Renal pelvis (tissue), 12 donors: ENCODE measurements at places on chromosomes 5 and 9.
A peak's percentile ranks its signal among the peaks of the same experiment; 100 is the strongest.

- no peak for DNase-seq
These were observed 17.0 kb downstream of the ERAP2 start for GRCh38 chr5:96893342-96893741.

DNA sequence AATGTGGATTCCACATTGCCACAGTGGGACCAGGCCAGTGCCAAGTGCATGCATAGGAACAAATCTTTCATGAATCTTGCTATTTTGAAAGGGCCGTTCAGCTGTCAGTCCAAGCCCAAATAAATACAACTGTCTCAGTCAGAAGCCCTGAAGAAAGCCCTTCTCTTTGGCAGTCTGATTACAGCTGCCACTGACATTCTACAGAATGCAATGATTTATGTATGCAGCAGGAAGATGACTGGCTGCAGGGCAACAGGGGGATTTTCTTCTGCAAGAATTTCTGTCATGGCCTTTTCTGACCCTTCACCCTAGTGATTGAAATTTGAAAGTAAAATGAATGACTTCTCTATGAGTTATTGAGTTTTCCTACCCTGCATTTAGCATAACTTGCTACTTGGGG, 86.7 kb upstream of the FER start:
- DNase-seq: no peak

- no peak for DNase-seq
These were observed 121.0 kb upstream of the NR3C1 start for GRCh38 chr5:143524338-143524945.

DNA sequence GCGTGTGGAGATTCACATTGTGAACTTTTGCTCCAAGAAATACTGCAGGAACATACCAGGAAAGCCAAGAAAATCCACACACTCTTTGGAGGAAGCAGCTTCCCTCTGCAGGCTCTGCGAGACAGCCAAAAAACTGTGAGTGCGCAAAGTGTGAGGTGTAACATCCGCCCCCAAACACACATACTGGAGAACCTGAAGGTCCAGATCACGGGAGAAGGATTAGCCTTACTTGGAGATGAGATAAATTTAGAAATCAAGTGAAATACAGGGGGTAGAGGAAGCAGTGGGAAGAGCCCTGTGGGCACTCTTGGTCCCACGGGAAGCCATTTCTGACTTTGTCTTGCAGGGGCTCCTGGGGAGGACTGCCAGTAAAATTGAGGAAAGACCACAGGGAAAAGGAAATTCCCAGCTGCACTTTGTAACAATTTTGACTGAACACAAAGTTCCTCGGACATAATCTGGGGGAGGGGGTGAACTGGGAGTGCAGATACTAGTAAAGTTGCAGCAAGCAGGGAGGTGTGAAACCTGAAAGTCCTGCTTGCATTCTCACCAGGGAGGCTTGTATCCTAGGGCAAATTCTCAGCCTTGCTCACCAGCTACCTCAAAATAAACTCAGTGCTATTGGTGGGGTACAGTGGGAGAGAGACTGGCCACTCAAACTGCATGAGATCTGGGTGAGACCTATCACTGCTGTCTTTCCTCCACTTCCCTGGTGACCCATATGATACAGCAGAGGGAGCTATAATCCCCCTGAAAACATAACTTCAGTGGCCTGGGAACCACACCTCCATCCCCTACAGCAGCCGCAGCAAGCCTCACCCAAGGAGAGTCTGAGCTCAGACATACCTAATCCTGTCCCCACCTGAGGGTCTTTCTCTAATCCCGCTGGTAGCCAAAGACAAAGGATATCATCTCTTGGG, 109.1 kb downstream of the ALDH1A1 start:
- DNase-seq: no peak

DNA sequence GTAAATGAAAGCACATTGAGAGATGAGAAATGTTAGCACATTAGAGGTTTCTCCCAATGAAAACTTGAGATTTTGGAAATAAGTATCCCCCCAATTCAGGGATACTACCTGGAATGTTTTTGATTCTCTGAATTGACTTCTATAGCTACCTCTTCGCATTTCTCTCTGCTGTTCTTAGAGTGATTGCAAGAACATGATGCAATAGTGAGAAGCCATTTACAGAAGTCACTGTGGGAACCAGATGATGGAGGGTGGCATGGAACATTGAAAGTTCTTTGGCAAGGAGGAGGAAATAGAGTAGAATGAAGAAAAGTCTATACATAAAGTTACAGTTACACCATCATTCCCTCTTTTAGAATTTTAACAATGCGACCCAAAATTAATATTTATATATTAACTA, 9.2 kb downstream of the NPR3 start:
- no peak for DNase-seq

GRCh38 chr5:8288897-8289516, 420.1 kb downstream of the MTRR start:
- DNase-seq: no peak

DNA sequence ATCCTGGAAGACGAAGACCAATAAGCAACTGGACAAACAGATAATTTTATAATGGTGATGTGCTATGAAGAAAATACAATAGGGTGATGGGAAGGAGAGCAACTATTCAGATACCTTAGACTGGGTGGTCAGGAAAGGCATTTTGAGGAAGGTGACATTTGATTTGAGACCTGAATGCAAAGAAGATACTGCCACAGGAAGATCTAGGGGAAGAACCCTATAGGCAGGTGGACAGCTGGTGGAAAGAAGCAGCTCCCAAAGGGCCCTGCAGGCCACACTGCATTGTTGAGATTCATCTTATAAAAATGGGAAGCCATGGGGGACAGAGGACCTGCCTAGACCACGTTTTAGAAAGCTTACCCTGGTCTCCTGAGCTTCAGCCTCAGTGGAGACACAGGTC, 19.7 kb upstream of the CTNNA1 start:
- DNase-seq: no peak

DNA sequence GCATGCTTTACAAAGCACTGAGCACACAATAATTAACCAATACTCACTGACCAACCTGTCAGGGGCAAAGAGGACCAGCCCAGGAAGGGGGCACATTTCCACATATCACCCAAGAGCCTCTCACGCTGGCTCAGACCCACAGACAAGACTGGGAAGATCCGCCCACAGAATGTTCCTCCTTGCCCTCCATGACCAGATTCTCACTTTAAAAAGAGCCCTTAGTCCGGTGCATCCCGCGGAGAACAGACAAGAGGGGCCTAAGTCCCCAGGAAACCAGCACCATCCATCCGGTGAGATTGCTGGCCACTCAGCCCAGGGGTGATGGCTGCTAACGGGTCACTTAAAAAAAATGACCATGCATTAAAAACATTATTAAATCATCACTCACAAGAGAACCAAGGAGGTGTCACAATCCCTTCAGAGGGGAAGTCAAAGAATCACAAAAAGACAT, 32.9 kb downstream of the SEMA4D start:
- no peak for DNase-seq

GRCh38 chr5:132293066-132293991, 865 bp upstream of the SLC22A4 start:
- DNase-seq: peak; percentile 90

- DNase-seq: no peak
These were observed 3.5 kb downstream of the IRF1 start for GRCh38 chr5:132487095-132487428.

GRCh38 chr9:133683586-133684120, 47.5 kb downstream of the DBH start:
- no peak for DNase-seq

DNA sequence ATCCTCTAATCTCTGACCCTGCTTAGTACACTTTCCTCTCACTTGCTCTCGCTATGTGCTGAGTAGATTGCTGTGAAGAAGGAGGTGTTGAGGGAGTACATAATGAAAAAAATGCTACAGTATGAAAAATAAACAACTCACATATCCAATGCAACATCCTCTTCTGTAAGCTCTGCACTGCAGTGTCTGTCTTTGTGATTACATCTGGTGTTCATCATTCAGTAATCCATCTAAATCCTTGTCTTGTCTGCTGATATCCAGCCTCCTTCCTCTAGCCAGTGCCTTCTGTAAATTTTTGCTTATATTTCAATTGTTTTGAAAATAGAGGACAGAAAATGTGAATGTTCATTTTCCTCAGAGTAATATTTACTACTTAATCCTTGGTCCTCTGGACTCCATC, 57.4 kb upstream of the CDH12 start:
- no peak for DNase-seq

DNA sequence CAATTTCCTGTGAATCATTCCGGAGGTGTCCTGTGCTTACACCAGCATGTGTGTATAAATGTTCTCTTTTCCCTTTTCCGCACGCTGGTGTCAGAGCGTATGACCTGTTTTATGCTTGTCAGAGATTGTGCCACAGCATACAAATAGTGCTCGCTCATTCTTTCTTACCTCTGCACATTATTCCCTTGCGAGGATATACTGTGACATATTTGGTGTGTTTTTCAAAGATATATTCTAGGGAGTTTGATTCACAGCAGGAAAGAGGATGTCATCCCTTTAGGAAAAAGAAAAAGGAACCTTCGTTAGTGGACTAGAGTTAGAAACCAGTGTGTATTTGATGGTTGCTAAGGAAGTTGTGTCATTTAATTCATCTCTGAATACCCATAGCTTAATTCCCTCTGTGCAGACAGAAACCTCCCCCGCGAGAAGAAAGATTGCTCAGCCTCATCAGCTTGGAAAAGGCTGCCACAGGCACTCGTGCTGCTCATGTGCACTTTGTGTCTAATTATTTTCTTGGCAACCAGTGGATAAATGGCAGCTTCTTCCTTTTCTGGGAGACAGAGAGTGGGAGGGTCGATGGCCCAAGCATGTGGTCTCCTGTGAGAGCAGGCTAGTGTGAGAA, 14.7 kb upstream of the CCIN start:
- DNase-seq: peak; percentile 87

DNA sequence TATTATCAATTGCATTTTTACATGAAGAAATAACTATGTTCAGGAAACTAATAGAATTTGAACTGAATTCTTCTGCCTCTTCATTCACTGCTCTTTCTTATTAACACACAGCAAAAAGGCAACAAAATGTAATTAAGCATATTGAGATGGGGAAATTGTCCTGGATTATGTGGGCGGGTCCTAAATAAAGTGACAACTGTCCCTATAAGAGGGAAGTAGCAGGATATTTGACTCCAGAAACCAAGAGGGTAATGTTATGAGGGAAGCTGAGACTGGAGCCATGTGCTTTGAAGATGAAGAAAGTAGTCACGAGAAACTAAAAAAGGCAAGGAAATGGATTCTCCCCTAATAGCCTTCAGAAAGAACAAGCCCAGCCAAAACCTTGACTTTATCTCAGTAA, 311.2 kb upstream of the PIK3R1 start:
- DNase-seq: no peak

DNA sequence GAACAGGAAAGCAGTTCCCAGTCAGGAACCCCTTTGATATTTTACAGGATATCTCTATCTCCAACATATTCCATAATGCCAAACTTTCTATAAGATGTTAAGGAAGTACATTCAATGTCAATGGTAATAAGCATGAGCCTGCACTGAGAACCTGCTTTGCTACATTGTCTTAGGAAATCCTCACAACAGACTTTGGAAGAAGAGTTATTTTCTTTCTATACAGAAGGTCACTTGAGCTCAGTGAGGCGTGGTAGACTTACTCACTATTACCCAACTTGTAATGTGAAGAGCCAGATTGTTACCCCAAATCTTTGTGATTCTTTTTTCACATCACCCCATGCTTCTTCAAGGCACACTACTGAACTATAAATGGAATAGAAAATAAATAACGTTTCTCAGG, 435.9 kb downstream of the DNAH5 start:
- DNase-seq: no peak

- no peak for DNase-seq
These were observed 86.2 kb downstream of the GIN1 start for GRCh38 chr5:103033696-103034095.

DNA sequence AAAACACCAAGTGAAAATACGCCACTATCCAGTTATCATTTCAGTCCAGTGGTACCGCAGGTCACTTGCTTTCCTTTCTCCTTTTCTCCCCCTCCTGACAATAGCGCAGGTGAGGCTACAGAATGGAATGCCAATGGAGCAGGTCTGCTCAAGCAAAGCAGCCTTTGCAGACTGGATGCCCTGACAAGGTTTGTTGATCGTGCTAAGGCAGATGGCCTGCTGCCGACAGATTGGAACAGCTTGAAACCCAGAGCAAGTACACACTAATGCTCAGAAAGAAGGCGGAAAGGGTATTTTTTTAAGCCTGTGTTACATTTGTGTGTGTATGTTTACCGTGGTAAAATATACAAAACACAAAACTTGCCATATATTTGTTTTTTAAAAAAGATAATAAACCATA, 19.4 kb downstream of the SPACA9 start:
- no peak for DNase-seq

GRCh38 chr5:118937393-118938061, 50.8 kb downstream of the DTWD2 start:
- no peak for DNase-seq

DNA sequence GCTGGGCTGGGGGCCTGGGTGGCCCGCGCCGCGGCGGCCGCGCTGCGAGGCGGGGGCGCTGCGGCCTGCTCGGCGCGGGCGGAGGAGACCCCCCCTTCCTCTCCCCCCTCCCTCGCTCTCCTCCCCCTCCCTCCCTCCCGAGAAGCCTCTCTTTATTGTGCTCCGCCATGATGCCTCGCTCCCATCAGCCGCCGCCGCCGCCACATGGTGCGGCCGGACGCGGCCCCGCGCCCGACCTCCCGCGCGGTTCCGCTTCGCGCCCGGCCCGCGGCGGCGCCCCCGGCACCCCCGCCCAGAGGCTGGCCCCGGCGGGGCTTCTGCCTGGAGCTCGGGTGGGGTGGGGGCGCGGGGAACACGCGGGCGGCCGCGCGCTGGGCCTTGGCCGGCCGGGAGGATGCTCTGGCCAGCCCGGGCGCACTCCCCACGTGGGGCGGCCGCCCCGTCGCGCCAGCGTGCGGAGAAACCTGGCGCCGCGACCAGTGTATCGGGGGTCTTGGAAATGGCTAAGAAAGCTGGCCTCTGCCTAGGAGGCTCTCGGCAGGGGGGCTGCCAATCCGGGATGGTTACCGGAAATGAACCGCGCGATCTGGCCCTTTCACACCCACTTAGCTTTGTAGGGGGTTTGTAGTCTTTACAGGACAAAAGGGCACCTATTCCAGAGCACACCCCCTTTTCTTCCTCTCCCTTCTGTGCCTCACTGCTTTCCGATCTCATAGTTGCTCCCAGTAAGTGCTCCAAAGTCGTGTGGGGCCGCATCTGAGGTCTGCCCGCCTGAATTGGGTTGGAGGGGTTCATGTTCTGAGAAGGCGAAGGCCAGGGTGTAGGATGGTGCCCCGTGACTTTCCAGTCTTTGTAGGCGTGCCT, 1.0 kb downstream of the SET start:
- DNase-seq: peak; percentile 40

DNA sequence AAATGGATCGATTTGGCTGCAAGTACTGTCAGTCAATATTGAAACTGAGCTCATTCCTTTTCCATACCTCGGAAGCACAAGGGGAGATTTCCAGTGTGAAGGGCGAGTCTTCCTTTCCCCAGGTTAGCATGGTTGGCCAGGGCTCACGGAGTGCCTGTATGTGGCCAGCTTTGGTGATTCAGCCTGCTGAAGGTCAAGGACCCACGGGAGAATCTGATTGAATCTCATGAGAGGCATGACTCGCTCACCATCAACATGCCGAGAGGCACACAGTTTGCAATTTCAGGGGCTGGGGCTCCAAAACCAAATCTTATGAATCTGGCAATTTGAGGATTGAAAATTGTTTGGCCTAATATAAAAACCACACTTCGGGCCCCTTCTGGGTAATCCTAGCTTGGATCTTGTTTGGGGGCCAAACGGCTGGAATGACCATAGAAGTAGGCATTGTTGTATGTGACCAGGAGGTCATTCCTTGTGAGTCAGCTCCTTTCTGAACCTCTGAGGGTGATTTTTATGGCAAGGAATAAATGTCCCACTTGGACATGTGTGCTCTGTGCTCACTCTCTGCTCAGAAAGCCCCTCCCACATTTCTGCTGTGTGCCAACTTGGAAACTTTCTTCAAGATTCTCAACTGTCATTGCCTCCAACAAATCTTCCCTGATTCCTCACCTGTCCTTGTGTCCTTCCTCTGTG, 69.8 kb downstream of the DOCK2 start:
- no peak for DNase-seq
